Muscle of leg (tissue), 16 donors: ENCODE measurements at places on chromosomes 5 and 9. TPM values are rescaled to one million over a fixed set of nuclear protein-coding genes. Genes with fewer than 3 reads are reported as not detected.

Gene MZB1
- polyA plus RNA-seq = 0.45 TPM

Gene BSPRY
- 0.48 TPM for polyA plus RNA-seq

Gene CLTB
- polyA plus RNA-seq = 63.7 TPM

Gene SLC45A2
- polyA plus RNA-seq = 0.16 TPM

Gene FOXI1
- not detected for polyA plus RNA-seq

Gene SPATA31C1
- polyA plus RNA-seq = not detected

Gene NME5
- polyA plus RNA-seq = 1.2 TPM

Gene CNOT8
- 38.5 TPM for polyA plus RNA-seq

Gene IQGAP2
- polyA plus RNA-seq = 5.4 TPM

DNA sequence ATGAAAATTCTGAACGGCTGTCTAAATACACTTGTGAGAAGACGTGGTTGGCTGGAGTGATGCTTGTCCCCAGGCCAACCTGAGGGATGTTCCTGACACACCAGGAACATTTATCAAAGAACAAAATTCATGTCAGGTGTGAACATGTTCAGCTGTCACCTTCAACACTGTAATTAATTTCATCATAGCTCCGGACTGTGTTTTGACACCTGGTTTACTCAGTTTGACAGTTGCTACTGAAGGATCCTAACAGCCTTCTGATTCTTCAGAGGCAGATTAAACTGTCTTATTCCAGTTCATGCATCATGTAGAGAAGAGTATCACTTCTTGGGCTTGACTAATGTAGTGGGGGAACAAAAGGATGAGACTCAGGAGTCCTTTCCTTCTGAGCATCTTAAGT lies 134.1 kb downstream of the NPR3 start:
- no peaks in the 10 kb centered on the region for H3K36me3 ChIP-seq
- no peaks in the 10 kb centered on the region for H3K27me3 ChIP-seq
- H3K4me1 ChIP-seq = no peaks in the 10 kb centered on the region
- no peak overlapping the region for H3K27ac ChIP-seq

DNA sequence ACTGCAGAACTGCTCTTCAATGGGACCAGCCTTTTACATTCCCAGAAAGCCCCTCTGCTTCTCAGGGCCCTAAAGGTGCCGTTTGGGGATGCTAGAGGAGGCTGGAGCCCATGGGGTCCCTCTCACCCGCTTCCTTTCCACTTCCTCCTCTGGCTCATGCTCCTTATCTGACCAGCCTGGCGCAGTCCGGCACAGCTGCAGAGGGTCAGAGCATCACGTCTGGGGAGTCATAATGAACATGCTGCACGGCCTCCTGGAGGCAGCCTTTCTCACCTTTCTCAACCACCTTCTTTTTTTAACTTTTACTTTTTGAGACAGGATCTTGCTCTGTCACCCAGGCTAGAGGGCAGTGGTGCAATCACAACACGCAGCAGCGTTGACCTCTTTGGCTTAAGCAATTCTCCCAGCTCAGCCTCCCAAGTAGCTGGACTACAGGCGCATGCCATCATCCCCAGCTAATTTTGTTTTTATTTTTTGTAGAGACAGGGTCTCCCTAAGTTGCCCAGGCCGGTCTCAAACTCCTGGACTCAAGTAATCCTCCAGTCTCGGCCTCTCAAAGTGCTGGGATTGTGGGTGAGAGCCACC lies 15.1 kb upstream of the TCF7 start:
- peaks cover 31% of the 10 kb centered on the region for H3K4me1 ChIP-seq
- no peak overlapping the region for H3K27ac ChIP-seq
- no peak overlapping the region for H3K4me3 ChIP-seq
- peaks cover 2% of the 10 kb centered on the region for H3K27me3 ChIP-seq

- no peak overlapping the region for H3K4me3 ChIP-seq
- H3K36me3 ChIP-seq = peaks cover 14% of the 10 kb centered on the region
- no peak for DNase-seq
- no peak overlapping the region for H3K27ac ChIP-seq
- H3K27me3 ChIP-seq = no peaks in the 10 kb centered on the region
Observed at GRCh38 chr5:96725257-96725656, 63.1 kb downstream of the CAST start.

DNA sequence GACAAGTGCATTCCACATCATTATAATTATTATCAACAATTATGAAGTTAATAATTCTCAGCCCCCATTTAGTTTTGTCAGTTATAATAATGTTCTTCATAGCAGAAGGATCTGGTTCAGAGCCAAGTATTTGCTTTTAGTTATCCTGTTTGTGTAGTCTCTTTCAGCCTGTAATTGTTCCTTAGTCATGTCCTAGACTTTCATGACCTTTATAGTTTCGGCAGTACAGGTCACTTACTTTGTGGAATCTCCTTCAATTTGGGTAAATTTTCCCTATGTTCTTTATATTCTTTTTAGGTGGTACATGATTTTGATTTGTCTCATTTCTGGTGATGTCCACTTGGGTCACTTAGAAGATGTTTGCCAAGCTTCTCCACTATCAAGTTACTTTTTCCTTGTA lies 34.3 kb downstream of the UBE2R2 start:
- H3K27ac ChIP-seq = no peak overlapping the region
- peaks cover 6% of the 10 kb centered on the region for H3K4me1 ChIP-seq
- no peaks in the 10 kb centered on the region for H3K27me3 ChIP-seq
- H3K4me3 ChIP-seq = no peak overlapping the region
- no peak for DNase-seq

DNA sequence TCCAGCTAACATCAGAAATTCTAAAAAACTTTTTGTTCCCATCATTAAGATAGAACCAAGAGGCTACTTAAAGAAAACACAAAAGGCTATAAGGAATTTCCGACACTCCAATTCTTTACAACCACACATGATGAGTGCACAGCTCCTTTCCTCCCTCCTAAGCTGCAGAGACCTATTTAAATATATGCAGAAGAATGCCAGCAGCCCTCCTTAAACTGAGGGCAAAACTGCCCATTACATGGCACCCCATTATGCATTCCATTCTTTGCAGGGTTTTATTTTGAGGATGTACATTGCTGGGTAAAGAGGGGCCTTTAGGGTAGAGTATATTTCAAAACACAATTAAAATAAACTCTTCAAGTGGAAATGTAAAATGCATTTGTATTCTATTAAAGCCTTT lies 502.9 kb downstream of the RASEF start:
- H3K4me3 ChIP-seq = no peak overlapping the region
- DNase-seq = no peak
- H3K27me3 ChIP-seq = no peaks in the 10 kb centered on the region
- H3K36me3 ChIP-seq = no peaks in the 10 kb centered on the region
- peaks cover 3% of the 10 kb centered on the region for H3K4me1 ChIP-seq
- H3K27ac ChIP-seq = no peak overlapping the region

DNA sequence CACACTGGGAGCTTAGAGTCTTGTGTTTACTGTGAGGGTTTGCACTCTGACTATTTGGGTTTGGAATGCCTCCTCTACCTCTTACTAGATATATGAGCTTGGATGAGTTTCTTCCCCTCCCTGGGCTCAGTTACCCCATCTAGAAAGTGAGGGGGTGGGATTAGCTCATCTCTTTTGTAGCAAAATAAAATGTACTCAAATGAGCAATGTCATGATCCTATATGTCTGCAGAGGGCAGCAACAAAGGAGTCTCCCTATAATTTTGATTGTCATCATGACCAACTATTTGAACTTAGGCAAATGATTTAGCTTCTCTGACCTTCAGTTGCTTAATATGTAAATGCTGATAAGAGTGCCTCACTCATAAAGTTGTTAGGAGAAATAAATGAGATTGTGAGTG lies 109.0 kb downstream of the DPYSL3 start:
- H3K36me3 ChIP-seq = peaks cover 55% of the 10 kb centered on the region
- H3K4me3 ChIP-seq = no peak overlapping the region
- peaks cover 20% of the 10 kb centered on the region for H3K4me1 ChIP-seq
- no peak for DNase-seq
- no peak overlapping the region for H3K27ac ChIP-seq
- no peaks in the 10 kb centered on the region for H3K27me3 ChIP-seq

DNA sequence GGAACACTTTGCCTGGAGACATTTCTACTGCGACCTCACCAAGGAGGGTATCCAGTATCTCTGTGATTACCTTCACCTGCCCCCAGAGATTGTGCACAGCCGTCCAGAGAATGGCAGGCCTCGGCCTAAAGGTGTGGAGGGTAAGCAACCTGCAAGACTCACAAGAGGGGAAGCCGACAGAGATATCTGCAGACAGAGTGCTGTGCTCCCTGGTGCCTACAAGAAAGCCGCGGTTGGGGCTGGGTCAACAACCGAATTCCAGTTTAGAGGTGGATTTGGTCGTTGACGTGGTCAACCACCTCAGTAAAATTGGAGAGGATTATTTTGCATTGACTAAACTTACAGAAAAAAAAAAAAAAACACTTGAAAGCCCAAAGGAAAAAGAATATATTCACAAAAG lies 107.8 kb upstream of the ISL1 start:
- H3K27ac ChIP-seq = no peak overlapping the region
- H3K36me3 ChIP-seq = no peaks in the 10 kb centered on the region
- no peak for DNase-seq
- H3K4me1 ChIP-seq = no peaks in the 10 kb centered on the region

DNA sequence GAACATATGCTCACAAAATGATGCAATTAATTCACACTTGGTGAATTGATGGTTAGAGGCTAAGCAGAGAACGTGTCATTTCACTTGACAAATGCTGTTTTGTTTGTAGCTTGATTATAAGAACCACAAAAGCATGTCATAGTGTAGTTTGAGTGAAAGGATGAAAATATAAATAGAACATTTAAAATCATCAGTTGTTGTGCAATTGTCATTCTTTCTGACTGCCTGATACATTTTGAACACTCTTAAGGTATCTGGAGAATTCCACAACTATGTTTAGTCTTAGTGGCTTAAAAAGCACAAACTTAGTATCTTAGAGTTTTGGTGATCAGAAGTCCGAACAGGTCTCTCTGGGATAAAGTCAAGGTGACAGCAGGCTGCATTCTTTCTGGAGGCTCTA lies 129.4 kb downstream of the BASP1 start:
- H3K4me3 ChIP-seq = no peak overlapping the region
- no peak for DNase-seq
- no peaks in the 10 kb centered on the region for H3K4me1 ChIP-seq

- DNase-seq = no peak
- H3K4me3 ChIP-seq = no peak overlapping the region
- no peaks in the 10 kb centered on the region for H3K27me3 ChIP-seq
- peaks cover 4% of the 10 kb centered on the region for H3K4me1 ChIP-seq
- no peak overlapping the region for H3K27ac ChIP-seq
Observed at GRCh38 chr5:76604838-76605237, 18.4 kb downstream of the F2RL2 start.

- no peak overlapping the region for H3K4me3 ChIP-seq
- no peak for DNase-seq
- H3K36me3 ChIP-seq = no peaks in the 10 kb centered on the region
Observed at GRCh38 chr5:115558388-115558956, 13.9 kb upstream of the FEM1C start.

- H3K4me3 ChIP-seq = no peak overlapping the region
- H3K36me3 ChIP-seq = no peaks in the 10 kb centered on the region
- H3K27ac ChIP-seq = no peak overlapping the region
- no peaks in the 10 kb centered on the region for H3K4me1 ChIP-seq
- DNase-seq = no peak
Observed at GRCh38 chr5:158609333-158610050, 490.2 kb downstream of the EBF1 start.
